AG09319 (cell line): ENCODE measurements at places on chromosomes 11 and 22.

- no peak for DNase-seq
Observed at GRCh38 chr11:119320776-119321524, 4.0 kb upstream of the MCAM start.

GRCh38 chr11:2269601-2270321, 627 bp downstream of the ASCL2 start:
- DNase-seq, result peak; percentile 5

GRCh38 chr11:11454671-11455223, 101.7 kb upstream of the CSNK2A3 start:
- DNase-seq, result no peak

GRCh38 chr11:107608809-107609208, 17.9 kb downstream of the ELMOD1 start:
- DNase-seq, result no peak

DNA sequence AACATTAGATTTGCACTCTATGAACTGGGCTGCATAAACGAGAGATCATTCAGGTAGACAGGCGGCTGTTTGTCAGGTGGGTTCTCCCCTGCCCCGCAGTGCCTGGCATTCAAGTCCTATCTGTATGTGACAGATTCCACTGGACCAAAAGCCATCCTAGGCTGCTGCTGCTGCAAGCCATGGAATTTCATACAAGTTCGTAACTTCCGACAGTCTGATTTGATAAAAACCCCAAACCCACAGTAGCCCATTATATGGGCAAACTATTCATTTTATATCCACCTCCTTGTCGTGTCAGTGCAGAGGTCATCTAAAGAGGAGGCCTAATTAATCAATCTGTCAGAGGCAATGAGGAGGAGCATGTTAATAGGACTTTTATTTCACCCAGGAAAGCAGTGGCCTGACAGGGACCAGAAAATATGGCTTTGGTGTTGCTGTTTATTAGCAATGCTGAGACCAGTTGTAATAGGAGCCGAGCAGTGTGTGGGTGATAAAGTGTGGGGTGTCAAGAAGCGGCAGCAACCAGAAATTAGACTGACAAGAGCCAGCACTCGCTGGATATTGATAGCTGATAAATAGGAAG, 124.2 kb downstream of the ARL14EP start:
- DNase-seq, result no peak

- DNase-seq, result no peak
Observed at GRCh38 chr11:57873196-57873911, 111.8 kb downstream of the CTNND1 start.

DNA sequence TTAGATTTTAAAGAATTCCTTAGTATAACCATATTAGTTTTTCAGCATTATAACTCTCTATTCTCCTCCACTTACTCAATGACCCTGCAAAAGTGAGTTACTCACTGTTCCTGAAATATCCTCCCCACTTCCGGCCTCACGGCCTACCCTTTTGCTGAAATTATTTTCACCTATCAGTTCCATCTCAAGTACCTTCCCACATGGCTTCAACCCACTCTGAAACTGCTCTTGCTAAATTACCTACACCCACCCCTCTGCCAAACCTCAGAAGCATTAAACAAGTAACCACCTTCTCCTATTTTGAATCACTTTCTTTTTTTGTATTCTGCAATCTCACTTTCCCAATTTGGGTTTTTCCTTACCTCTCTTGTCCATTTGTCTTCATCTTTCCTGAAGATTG, 37.7 kb downstream of the OR5P2 start:
- no peak for DNase-seq

DNA sequence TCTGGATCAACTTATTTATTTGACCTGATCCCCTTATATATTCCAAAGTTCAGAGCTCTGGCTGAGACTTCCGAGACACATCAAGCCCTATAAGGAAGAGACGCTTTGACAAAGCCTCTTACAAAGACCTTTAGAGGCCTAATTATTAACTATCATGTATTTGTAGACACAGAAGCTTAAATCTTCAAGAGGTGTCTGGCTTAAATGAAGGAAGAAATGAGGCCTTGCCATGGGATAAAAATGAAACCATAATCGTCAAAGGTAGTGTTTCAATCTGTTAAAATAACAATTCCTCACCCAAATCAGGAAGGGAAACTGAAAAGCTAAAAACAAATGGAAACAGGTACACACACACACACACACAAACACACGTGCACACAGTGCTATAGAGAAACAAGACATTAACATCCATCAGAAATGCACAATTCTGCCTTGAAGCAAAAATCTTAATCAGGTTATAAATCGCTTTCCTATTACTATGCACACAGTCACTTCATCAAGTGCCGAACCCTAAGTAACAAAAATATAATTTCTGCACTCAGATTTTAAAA, 50.2 kb downstream of the PITPNB start:
- DNase-seq, result no peak

DNA sequence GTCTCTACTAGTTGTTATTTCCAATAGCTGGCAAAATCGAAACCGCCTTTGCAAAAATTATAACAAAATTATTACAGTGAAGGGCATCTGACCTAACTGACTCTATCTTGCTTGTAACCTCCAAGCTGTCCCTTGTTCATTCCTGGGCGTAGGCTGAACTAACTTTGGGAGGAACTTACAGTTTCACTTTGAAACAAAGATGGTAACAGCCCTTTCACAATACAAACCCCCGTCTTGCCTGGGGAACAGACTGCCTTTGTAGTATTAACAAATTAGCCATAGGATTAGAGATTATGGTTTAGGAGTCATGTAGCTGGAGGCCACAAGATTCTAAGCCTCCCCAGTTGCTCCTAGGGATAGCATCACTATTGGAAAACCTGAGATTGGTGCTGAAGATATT, 131.6 kb upstream of the HSD17B12 start:
- no peak for DNase-seq
